Myocyte (in vitro differentiated cells): ENCODE measurements at places on chromosomes 5 and 9.

DNA sequence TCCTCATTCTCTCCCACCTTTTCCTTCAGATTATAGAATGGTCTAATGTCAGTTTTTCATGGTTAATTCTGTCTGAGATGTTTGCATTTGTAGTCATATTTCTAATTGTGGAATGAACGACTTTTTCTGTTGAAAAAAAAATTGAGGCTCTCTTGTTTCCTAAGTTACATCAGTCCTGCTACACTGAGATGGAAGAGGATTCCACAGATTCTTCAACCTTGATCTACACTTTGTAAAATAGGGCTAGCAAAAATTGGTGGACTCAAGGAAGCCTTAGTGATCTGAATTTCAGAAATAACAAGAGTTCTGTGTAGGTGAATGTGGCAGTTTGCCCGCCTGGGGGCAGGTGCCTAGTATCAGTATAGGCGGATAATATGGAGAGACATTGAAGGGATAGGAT is 51.9 kb downstream of the ERBIN start:
- no peak for DNase-seq

- no peak for DNase-seq
Measured at GRCh38 chr5:127685662-127686061, 17.5 kb upstream of the CCDC192 start.

DNA sequence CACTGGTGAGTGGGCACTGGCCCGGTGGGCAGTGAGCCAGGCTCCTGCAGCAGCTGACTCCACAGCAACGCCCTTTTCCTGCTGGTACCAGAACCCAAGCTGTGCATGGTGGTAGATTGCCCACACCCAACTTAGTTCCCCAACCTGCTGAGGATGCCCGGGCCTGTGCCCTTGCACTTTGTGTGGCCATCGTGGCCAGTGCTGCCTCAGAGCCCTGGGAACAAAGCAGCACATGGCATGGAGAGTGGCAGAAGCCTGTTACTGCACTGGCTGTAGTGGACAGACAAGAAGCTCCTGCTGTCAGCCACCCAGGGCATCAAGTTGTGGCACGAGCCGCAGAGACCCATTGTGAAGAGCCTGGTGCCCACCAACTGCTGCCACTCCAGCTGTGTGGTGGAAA is 612.9 kb downstream of the DNAH5 start:
- peak; percentile 5 for DNase-seq

- no peak for DNase-seq
Measured at GRCh38 chr9:35852267-35852815, 17.9 kb downstream of the OR13J1 start.

GRCh38 chr9:98002808-98003207 is 19.7 kb downstream of the ANP32B start:
- DNase-seq, result no peak

DNA sequence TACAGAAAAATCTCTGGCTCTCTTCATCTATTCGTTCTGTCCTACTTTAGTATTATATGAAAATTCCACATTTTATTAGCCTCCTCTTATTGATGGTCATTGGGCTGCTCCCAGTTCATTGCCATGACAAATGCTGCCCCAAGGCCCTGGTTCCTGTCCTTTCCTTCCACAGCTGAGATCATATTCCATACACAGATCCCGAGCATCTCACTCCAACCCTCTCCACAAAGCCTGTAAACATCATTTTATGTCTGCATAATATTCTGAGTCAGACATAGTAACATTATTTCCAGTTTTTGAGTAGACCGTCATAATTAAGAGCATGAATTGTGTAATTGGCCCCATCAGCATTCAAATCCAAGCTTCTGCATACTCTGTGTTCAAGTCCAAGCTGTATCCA is 86.3 kb downstream of the MVB12B start:
- DNase-seq, result no peak

GRCh38 chr9:124809211-124809610 is 32.3 kb downstream of the OLFML2A start:
- DNase-seq, result no peak

DNA sequence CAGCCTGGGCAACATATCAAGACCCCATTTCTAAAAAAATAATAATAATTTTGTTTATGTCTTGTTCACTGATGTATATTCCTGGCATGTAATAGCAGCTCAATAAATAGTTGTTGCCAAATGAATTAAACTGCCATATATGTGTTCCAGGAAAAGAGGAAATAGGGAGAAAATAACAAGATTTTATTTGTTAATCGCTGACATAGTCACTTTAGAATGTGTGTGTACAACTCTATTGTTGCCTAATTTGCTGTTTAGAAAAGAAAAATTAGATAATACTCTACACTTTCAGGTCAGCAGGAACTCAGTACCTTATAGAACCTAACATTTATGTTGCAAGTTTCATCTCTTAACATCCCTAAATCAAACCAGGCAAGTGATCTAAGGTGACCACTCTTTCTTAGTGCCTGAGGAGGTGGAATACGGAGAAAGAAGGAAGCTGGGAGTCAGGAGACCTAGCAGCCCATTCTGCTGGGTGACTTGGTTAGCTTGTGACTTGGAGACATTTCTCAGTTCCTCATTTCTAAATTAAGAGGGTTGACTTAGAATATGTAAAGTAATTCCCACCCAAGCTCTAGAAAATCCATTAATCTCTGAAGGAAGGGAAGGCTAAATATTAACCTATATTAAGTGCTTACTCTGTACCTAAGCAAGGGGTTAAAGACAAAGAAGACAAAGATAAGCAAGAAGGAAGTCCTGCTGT is 110.3 kb upstream of the IQGAP2 start:
- DNase-seq, result no peak

- no peak for DNase-seq
Measured at GRCh38 chr5:116663081-116663480, 88.5 kb upstream of the SEMA6A start.

- DNase-seq, result no peak
Measured at GRCh38 chr9:115730845-115731244, 422.7 kb upstream of the PAPPA start.

- DNase-seq, result no peak
Measured at GRCh38 chr5:72662936-72663335, 153.5 kb upstream of the TNPO1 start.
